Right lobe of liver (tissue), 6 donors: ENCODE measurements at places on chromosomes 13 and 19. TPM values are rescaled to one million over a fixed set of nuclear protein-coding genes. Genes with fewer than 3 reads are reported as not detected.

DNA sequence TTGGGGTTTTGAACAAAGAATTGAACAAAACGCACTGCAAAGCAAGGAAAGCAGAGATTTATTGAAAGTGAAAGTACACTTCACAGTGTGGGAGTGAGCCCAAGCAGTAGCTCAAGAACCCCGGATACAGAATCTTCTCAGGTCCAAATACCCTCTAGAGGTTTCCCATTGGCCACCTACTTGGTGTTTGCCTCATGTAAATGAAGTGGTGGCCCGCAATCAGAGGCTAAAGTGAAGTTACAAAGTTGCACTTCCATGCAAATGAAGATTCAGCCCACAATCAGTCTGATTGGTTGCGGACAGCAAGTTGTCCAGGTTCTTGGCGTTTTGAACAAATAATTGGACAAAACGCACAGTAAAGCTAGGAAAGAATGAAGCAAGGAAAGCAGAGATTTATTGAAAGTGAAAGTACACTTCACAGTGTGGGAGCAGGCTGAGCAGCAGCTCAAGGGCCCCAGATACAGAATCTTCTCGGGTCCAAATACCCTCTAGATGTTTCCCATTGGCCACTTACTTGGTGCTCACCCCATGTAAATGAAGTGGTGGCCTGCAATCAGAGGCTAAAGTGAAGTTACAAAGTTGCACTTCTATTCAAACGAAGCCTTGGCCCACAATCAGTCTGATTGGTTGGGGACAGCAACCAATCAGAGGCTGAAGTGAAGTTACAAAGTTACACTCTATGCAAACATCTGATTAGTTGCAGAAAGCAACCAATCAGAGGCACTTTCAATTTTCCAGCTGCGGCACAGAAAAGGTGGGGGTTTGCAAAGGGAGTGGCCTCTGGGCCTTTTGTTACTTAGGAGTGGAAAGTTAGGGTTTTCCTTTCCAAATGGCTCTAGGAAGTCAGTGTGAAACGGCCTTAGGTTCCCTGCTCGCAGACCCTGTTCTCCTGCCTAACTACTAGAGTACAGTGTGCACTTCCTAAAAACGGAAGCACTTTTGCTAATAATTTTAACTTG is 4.8 kb upstream of the TM9SF2 start:
- H3K4me1 ChIP-seq, result peaks cover 21% of the 10 kb centered on the region
- H3K27ac ChIP-seq, result peak overlapping the region; percentile 77
- DNase-seq, result peak; percentile 74
- no peaks in the 10 kb centered on the region for H3K27me3 ChIP-seq
- no peaks in the 10 kb centered on the region for H3K36me3 ChIP-seq

DNA sequence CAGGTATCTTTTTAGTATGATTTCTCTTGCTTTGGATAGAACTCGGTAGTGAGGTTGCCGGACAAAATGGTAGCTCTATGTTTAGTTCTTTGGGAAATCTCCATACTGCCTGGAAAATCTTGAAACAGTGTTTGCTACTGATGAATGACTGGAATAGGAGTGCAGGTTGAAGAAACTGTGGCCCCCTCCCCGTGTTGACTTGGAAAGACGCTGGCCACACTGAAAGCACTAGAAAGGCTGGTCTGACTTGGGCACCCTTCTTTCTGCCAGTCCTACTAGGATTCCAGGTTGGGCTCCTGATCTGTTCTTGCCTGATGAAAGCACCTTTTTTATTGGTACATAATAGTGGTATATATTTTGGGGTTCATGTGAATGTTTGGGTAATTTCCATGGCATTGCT is 46.3 kb downstream of the NLRP4 start:
- no peaks in the 10 kb centered on the region for H3K4me1 ChIP-seq
- DNase-seq, result no peak
- no peak overlapping the region for H3K27ac ChIP-seq
- H3K36me3 ChIP-seq, result no peaks in the 10 kb centered on the region
- no peaks in the 10 kb centered on the region for H3K27me3 ChIP-seq

Gene KLF1
- 0.32 TPM for total RNA-seq

- no peaks in the 10 kb centered on the region for H3K4me1 ChIP-seq
- H3K36me3 ChIP-seq, result no peaks in the 10 kb centered on the region
- H3K27me3 ChIP-seq, result no peaks in the 10 kb centered on the region
- peak; percentile 35 for DNase-seq
Observed at GRCh38 chr13:113586661-113587479, 2.3 kb downstream of the TFDP1 start.

Gene KLK15
- not detected for total RNA-seq

DNA sequence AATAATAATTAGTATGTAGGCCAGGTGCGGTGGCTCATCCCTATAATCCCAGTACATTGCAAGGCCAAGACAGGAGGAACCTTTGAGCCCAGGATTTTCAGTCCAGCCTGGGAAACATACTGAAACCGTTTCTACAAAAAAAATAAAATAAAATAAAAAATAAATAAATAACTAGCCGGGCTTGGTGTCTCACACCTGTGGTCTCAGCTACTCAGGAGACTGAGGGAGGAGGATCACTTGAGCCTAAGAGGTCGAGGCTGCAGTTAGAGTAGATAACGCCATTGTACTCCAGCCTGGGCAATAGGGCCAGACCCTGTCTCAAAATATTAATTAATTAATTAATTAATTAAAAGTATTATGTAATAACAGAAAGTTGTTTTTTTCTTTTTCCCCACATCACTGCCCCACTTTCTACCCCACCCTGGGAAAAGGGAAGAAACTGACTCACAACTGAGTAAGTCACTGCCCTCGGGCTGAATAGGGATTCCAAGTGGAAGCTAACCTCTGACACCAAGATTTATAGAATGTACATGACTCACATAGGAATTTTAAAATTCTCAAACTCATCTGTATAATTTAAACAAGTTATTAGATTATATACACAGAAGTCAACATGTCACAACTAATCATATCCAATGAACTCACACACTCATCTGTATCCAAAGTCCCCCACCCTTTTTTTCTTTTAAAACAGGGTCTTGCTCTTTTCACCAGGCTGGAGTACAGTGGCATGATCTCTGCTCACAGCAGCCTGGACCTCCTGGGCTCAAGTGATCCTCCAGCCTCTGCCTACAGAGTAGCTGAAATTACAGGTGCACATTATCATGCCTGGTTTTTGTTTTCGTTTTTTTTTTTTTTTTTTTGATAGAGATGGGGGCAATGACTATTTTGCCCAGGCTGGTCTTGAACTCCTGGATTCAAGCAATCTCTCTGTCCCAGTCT is 12.5 kb downstream of the ZNF611 start:
- DNase-seq, result no peak
- H3K27ac ChIP-seq, result no peak overlapping the region
- H3K36me3 ChIP-seq, result no peaks in the 10 kb centered on the region
- H3K4me1 ChIP-seq, result no peaks in the 10 kb centered on the region
- no peak overlapping the region for H3K4me3 ChIP-seq

Gene LRRC63
- total RNA-seq, result not detected

DNA sequence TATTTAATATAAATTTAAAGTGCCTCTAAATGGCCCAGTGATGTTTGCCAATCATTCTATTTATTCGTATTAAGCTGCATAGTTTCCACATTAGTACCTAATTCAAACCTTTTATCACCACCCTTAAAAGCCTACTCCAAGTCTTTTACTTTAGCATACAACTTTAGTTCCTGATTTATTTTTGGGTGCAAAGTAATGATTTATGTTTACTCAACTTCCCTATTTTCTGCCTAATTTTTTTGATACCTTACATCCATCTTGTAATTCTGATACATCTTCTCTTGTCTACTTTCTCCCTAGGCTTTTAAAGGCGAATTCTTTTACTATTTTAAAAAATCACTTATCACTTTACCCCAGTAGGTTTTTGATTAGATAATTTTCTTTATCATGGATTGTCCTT is 2651.1 kb upstream of the PCDH20 start:
- no peak for DNase-seq
- no peaks in the 10 kb centered on the region for H3K27me3 ChIP-seq
- no peak overlapping the region for H3K4me3 ChIP-seq
- H3K36me3 ChIP-seq, result no peaks in the 10 kb centered on the region
- no peaks in the 10 kb centered on the region for H3K4me1 ChIP-seq
- H3K27ac ChIP-seq, result no peak overlapping the region

GRCh38 chr13:67278235-67278634 is 48.1 kb upstream of the PCDH9 start:
- no peaks in the 10 kb centered on the region for H3K27me3 ChIP-seq
- H3K36me3 ChIP-seq, result no peaks in the 10 kb centered on the region
- H3K4me3 ChIP-seq, result no peak overlapping the region
- H3K27ac ChIP-seq, result no peak overlapping the region

DNA sequence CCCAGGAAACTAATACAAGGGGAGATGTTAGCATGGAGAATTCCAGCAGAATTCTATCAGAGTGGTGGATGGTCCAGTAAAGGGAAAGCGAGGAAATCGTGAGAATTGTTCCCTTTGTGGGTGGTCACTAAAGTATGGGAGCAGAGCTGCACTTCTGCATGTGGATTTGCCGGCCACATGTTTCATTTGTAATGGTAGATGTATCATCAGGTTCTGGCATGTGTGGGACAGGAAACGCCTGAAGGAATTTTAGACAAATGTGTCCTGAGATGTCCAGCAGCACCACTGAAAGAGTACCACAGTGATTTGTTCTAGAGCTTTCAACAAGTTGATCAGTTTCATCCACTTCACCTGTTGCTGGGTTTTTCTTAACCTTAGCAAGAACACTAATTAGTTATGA is 308.4 kb downstream of the SHISA2 start:
- no peaks in the 10 kb centered on the region for H3K4me1 ChIP-seq
- no peaks in the 10 kb centered on the region for H3K27me3 ChIP-seq

- peak; percentile 18 for DNase-seq
- H3K36me3 ChIP-seq, result no peaks in the 10 kb centered on the region
- H3K27ac ChIP-seq, result no peak overlapping the region
- no peaks in the 10 kb centered on the region for H3K27me3 ChIP-seq
- H3K4me3 ChIP-seq, result no peak overlapping the region
- no peaks in the 10 kb centered on the region for H3K4me1 ChIP-seq
Observed at GRCh38 chr13:111845621-111846351, 221.2 kb upstream of the SOX1 start.

GRCh38 chr19:15247107-15248014 is 15.1 kb upstream of the EPHX3 start:
- H3K4me3 ChIP-seq, result no peak overlapping the region
- DNase-seq, result no peak
- H3K36me3 ChIP-seq, result no peaks in the 10 kb centered on the region
- no peaks in the 10 kb centered on the region for H3K4me1 ChIP-seq
